Fibroblast of skin of left quadriceps (primary cell): ENCODE measurements at places on chromosomes 11 and 22.

GRCh38 chr11:2839395-2839943 is 46.1 kb downstream of the CDKN1C start:
- DNase-seq = no peak

DNA sequence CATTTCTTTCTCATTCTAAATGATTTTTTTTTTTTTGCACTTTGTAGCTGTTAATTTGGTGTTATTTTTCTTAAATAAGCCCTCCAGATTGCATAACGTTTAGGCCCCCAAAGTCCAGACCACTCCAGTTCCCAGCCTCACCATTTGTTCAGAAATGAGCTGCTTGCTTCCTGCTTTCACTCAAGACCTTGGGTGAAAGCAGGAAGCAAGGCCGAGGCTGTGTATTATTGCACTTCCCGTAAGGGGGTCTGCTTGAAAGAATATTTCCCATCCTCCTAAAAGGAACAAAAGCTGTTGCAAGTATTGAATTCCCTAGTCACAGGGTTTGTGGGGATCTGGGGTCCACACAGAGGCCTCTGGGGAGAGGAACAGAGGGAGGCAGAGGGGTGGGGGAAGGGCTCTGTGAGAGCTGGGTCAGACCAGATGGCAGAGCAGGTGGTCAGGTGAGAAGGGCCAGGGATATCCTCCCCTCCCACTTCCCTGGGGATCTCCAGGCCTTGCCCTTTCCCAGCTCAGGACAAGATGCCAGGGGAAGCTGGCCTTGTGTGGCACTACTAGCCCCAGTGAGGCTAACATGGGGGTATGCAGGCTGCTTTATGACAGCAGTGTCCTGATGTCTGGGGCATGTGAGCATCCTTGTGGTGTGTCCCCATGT is 51.6 kb upstream of the MYEOV start:
- no peak for DNase-seq

DNA sequence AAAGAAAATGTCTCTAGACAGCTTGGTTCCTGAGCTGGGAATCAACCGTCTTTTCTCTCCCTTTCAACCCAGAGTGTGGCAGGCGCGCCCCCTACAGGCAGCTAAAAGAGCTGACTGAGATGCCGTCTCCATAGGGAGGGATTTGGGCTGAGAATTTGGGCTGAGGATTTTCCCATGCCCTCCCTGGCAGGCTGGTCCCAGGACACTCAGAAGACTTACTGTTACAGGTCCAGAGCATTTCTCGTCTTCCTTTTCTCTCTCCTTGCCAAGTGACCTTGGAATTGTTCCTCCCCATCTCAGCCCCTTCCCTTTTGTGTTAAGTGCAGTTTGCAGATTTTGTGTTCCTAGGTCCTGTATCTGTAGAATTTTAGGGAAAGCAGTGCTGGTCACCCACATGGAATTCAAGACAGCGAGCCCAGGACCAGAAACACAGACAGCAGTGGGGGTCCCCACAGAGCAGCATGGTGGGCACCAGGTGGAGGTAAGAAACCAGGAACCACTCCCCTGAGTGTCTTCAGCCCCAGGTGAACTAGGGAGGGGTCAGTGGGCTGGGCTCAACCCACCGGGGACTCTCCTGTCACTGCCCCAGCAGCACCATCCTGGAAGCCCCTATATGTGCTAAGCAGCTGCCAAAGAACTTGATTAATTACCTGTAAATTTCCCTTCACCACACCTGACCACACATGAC is 9.9 kb upstream of the IGLL5 start:
- peak; percentile 3 for DNase-seq

DNA sequence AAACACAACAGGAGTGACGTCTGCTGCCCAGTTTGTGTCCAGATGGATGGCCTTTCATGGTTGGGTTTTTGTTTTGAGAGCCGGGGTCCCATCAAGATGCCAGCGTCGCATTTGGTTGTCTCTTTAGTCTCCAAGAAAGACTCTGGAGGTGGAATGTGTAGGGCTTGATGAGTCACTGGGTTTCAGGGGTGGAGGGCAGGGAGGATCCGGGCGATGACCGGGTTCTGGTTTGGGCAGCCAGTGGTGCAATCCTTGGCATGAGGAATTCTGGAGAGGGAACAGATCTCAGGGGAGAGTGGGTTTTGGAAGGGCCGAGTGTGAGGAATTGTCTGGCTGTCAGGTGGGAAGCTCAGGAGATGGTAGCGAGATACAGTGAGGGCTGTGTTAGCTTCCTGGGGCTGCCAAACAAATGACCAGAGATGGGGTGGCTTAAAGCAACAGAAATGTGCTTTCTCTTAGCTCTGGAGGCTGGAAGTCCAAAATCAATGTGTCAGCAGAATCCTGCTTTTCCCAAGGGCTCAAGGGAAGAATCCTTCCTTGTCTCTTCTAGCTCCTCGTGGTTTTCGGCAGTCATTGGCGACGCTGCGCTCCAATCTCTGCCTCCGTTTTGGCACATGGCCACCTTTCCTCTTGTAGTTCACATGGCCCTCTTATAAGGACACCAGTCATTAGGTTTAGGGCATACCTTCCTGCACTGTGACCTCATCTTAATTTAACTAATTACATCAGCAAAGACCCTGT is 26.4 kb upstream of the PPFIA1 start:
- no peak for DNase-seq

- DNase-seq = peak; percentile 69
These were observed 16.1 kb upstream of the OR51M1 start for GRCh38 chr11:5367448-5368074.

DNA sequence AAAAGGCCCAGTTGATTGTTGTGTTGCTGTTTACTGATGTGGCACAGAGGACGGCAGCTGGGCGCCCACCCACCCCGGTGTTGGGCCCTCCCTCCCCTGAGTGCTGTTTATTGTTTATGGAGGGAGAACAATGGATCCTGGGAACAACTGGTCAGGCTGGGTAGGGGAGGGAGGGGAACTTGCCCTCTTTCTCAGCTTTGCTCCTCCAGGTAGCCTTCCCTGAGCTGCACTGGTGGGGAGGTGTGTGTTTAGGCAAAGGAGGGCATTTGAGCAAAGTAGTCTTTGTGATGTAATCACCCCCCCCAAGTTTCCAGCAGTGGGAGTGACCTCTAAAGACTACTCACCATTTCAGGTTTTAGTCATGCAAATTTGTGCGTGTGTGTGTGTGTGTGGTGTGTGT is 1035.3 kb downstream of the NTM start:
- no peak for DNase-seq

GRCh38 chr11:22753416-22753815 is 76.2 kb downstream of the SVIP start:
- no peak for DNase-seq

GRCh38 chr22:35337932-35338331 is 38.2 kb downstream of the TOM1 start:
- no peak for DNase-seq
